ENCODE measurements at places on chromosomes 2 and 18. TPM values are rescaled to one million over a fixed set of nuclear protein-coding genes. Genes with fewer than 3 reads are reported as not detected.

Gene LYPD6
- total RNA-seq: 0.29 TPM

Gene GPR45
- not detected for total RNA-seq

Gene CCDC74B
- total RNA-seq: 0.78 TPM

Gene SGPP2
- total RNA-seq: 38.1 TPM

Gene GLB1L
- 10.0 TPM for total RNA-seq

Gene CRYGD
- not detected for total RNA-seq

DNA sequence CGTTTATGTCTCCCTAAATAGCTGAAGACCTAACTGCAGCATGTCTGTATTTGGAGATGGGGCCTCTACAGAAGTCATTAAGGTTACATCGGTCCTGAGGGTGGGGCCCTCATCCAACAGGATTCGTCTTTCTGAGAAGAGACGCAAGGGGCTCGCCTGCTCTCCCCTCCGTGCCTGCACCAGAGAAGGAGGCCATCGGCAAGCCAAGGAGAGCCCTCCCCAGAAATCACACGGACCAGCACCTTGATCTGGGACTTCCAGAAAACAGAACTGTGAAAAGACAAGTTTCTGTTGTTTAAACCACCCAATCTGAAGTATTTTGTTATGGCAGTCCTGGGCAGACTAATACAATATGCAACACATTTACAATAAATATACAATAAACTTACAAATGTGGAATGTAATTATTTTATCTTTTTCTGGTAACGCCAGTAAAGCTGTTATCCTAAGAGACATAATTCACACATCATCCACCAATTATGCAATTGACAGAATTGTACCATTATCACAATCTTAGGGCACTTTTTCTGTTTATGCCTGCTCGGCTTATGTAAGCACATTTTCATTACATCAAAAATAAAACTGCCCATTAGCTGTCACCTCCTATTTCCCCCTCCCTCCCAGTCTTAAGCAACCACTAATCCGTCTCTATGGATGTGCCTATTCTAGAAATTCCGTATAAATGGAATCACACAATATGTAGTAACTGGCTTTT, 6.1 kb downstream of the HSBP1L1 start:
- DNase-seq: no peak

GRCh38 chr18:35938562-35938961, 33.9 kb upstream of the RMP24 start:
- DNase-seq: no peak

DNA sequence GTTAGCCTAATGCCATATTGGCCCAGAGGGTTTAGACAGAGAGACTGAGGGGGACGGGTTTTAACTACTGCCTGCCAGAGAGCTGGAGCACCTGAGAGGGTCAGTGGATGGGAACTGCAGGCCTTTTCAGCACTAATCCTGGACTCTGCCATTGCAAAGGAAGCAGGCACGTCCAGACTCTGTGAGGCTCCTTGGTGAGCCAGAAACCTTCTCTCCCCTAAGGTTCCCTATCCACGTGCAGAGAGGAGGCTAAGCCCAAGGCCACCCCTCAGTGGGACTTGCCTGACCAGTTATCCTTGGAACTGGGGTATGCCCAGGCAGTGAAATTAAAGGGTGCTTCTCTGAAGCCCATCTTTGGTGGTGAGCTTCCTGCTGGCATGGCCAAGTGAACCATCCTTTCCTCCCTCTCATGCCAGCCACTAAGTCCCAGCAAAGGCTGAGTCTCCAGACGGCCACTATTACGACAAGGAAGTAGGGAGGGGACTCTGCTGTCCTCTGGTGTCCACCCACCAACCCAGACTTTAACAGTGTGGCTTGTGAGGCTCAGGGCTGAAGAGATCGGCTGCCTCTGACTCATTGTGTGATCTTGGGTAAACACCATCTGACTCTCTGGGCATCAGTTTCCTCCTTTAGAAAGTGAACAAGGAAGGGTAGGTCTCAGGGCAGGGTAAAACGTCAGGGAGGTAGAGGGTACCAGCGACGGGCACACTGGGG, 3.9 kb upstream of the MLPH start:
- DNase-seq: peak; percentile 76

DNA sequence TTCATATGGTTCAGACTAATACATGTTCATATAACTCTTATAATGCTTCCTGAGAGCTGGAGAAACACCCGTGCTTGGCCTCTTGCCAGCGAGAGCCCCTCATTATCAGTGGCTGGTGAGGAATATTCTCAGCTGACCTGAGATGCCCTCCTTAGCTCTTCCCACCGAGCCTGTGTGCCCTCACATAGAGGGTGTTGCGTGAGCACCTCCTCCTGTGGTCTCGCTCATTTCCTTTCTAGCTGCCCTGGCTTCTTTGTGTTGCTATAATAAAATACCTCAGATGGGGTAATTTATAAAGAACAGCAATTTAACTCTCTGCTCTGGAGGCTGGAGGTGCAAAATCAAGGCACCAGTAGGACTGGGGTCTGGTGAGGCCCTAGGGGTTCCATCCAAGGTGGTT, 80.5 kb upstream of the ALKAL2 start:
- DNase-seq: no peak

DNA sequence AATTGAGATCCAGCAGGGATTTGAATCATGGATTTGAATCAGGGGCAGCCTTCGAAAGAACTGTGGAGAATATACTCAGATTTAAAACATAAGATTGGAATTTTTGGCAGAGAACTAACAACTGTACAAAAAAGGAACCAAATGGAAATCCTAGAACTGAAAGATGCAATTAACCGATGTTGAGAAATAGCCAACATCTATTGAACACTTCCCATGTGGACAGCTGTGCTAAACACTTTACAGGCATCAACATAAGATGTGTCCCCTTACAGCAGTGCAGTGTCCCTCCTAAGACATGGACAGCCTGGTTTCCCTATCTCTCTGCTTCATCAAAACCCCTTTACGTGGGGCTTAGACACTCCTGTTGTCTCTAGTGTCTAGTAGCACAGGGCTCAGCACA, 3.7 kb upstream of the IL1RN start:
- DNase-seq: no peak

- no peak for DNase-seq
These were observed 3.8 kb downstream of the SEC11C start for GRCh38 chr18:59143441-59143840.

DNA sequence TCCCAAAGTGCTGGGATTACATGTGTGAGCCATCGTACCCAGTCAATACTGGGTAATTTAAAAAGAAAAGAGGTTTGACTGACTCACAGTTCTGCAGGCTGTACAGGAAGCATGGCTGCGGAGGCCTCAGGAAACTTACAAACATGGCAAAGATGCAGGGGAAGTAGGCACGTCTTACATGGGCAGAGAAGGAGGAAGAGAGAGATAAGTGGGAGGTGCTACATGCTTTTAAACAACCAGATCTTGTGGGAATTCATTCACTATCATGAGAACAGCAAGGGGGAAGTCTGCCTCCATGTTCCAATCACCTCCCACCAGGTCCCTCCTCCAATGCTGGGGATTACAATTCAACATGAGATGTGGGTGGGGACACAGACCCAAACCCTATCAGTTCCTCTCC, 192.5 kb downstream of the ATAD2B start:
- no peak for DNase-seq

DNA sequence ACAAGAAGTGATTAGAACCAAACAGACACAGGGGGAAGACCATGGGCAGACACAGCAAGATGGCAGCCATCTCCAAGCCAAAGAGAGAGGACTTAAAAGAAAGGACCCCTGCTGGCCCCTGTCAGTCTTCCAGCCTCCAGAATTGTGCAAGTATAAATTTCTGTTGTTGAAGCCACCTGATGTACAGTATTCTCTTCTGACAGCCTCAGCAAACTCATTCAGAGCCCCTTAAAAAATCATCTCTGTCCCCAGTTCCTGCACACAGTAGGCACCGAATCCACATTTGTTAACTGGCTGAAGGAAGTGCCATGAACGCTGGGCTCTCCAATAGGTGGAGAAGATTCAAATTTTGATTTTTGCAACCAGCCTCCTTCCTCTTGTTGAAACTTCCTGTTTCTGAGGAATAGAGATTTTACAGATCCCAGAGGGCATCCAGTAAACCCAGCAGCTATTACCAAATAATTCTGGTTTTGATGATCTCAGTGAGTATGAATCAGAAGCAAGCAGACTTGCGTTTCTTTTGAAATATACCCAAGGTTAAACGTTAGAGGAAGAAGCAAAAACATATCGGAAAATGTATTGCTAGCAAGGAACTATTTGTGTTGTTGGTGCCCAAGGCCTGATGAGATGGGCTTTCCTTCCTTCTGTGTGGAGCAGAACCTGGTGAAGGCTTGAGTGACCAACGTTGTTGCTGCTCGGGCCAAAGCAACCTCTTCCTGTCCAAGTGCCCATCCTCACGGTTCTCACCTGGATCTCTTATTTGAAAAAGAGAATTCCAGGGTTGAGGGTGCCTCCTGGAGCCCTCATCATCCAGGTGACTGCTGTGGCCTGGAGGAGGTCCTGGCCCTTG, 47.7 kb upstream of the PLB1 start:
- DNase-seq: no peak

DNA sequence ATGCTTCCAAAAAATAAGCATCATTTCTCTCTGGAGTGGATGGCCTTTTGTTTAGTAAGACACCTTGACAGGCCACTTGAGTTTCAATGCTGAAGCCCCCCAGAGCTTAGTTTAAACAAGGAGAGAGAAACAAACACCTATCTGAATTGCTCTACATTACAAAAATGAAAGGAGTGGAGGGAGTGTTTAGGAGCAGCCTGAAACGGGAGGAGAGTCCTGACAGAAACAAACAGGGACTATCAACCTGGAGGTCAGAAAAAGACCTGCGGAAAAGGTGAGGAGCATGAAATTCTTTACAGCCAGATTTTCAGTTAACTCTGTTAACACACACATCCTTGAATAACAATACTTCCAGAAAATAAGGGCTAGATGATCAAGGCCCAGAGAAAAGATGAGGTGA, 126.2 kb downstream of the NR4A2 start:
- DNase-seq: no peak

GRCh38 chr2:143717053-143717452, 587.8 kb downstream of the ARHGAP15 start:
- no peak for DNase-seq

- DNase-seq: no peak
These were observed 46.1 kb downstream of the YES1 start for GRCh38 chr18:765764-766549.

GRCh38 chr2:164960159-164960558, 4.8 kb upstream of the SLC38A11 start:
- no peak for DNase-seq

DNA sequence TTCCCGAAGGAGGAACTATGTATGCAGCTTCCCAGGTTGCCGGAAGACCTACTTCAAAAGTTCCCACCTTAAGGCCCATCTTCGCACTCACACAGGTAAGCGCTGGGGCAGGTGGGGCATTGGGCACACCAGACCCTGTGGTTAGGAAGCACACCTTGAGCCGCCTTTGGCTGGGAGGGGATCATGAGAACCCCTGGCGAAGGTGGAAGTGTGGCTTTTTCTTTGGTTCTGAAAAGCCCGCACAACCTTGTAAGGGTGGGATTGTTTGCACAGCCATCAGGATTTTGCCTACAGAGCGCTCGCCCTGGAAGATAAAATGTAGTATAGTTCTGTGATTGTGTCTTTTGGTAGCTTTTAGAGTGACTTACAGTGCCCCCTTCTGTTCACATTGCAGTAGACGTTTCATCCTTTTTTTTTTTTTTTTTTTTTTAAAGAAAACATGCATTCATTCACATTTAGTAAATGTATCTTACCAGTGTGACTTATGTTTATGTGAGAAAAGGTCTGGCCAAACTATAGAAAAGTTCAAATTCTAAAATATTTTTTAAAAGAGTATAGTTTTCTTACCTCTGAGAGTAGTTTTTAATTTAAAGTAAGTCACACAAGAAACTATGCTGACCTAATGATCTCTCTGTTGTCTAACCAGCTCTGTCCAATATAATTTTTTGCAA, 5.3 kb downstream of the KLF11 start:
- DNase-seq: no peak

DNA sequence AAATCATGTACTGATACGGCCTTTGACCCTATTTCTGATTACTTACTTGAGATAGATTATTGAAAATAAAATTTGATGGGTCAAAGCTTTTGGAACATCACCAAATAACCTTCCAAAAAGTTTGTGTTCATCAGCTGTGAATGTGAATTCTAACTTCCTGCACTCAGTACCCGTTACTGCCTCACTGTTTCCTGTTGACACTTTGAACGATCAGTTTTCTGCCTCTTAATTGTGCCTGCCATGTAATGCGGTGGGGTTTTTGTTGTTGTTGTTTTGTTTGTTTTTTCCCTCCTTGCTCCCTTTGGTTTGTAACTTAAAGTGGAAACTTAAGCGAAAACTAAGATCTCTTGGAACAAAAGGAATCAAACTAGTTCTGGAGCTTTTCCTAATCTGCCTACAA, 18.9 kb downstream of the ATG16L1 start:
- DNase-seq: no peak

DNA sequence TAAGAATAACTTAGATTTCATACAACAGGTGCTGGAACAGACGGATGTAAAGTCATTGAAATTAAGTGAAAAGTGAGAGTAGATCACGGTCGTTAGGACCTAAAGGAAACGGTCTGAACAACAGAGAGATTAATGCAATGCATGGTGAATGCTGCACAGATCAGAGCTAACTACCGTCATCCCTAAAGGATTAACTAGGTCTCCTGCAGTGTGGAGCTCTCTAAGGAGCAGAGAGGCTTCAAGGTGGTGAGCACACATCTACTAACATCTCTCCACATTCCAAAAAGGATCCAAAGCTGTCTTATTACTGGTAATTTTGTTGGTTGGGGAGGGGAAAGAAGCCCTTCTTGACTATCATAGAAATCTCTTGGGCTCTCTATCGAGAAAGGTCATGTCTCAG, 75.3 kb downstream of the CABYR start:
- no peak for DNase-seq

GRCh38 chr2:240655931-240656886, 26.5 kb downstream of the AQP12B start:
- no peak for DNase-seq
